Naive thymus-derived CD8-positive, alpha-beta T cell (primary cell): ENCODE measurements at places on chromosomes 7 and 10.

- peaks cover 52% of the 10 kb centered on the region for H3K27me3 ChIP-seq
- H3K27ac ChIP-seq: peak overlapping the region; percentile 26
- DNase-seq: peak; percentile 47
Observed at GRCh38 chr7:100965723-100966541, 3.4 kb upstream of the MUC12 start.

GRCh38 chr7:28055161-28055544, 125.4 kb downstream of the JAZF1 start:
- no peak overlapping the region for H3K27ac ChIP-seq
- no peak overlapping the region for H3K4me3 ChIP-seq
- peaks cover 9% of the 10 kb centered on the region for H3K36me3 ChIP-seq

DNA sequence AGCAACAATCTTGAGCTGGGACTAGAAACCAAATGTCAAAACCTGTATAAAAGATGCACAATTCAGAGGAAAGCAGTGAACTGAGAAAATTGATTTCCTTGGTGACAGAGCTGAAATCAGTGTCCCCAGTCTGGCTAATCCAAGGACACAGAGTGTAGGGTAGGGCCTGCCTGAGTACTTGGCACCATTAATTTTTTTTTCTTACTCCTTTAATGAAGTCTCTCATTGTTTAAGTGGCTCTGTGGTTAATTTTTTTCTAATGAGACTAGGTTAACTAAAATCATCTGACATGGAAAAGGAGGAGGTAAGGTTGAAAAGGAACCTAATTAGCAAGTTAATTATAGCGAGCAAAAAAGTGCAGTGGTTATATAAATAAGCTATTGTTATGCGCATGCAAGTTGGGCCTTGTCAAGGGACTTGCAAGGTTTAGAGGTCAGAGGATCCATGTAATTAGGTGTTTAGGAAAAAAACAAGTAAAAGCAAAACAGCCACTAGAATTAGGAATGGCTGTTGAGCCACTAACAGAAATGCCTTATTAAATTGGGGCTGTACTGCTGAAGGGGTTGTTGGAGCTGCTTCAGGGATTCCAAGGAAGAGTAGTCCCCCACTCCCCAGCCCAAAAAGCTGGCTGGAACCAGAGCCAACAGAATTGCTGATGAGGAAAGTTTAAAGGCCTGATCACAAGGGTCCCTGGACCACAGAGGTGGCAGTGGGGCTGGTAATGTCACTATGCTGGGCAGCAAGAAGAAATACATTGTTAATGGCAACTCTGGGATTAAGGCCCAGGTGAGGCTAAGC, 58.9 kb upstream of the STRIP2 start:
- H3K36me3 ChIP-seq: no peaks in the 10 kb centered on the region
- H3K4me3 ChIP-seq: no peak overlapping the region
- no peak overlapping the region for H3K27ac ChIP-seq
- H3K27me3 ChIP-seq: no peaks in the 10 kb centered on the region
- H3K4me1 ChIP-seq: peaks cover 10% of the 10 kb centered on the region
- DNase-seq: no peak

GRCh38 chr7:142508251-142508650, 241.0 kb upstream of the PRSS1 start:
- H3K27me3 ChIP-seq: no peaks in the 10 kb centered on the region
- H3K36me3 ChIP-seq: no peaks in the 10 kb centered on the region
- peak overlapping the region; percentile 42 for H3K4me3 ChIP-seq
- peak overlapping the region; percentile 77 for H3K27ac ChIP-seq

DNA sequence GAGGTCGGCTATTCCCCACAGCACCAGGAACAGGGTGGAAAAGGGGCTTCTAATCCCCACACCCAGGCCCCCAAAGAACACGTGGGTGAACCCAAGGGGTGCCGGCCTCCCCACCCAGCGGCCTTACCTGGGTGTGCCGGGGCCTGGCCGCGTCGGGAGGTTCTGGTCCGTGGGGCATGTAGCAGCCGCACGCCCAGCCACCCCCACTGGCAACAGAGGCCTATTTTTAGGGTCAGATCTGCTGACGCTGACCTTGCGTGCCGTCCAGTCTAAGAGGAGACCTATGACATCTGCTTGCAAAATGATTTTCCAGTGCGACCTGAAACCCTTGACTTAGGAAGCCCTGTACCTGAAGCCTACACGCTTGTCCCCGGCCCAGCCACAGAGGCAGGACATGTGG, 38.0 kb upstream of the SAMD8 start:
- peaks cover 8% of the 10 kb centered on the region for H3K4me1 ChIP-seq
- H3K27me3 ChIP-seq: no peaks in the 10 kb centered on the region
- H3K36me3 ChIP-seq: no peaks in the 10 kb centered on the region
- no peak for DNase-seq
- H3K4me3 ChIP-seq: no peak overlapping the region

DNA sequence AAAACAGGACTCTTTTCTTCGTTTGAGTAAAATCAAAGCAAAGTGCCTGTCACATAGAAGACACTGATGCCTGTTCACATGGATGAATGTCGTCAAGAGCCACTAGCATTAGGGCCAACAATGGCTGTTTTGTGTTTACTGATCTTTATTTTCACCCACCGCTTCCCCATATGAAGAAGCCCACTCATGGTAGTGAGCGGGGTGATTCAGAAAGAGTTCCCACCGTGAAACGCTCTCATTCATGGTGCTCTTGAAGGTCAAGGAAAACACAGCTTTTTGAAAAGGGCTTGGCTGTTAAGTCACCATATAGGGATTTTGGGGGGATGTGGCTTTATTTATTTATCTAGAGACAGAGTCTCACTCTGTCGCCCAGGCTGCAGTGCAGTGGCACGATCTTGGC, 12.5 kb downstream of the PROSER2 start:
- peaks cover 5% of the 10 kb centered on the region for H3K27me3 ChIP-seq
- DNase-seq: no peak
- H3K4me1 ChIP-seq: peaks cover 4% of the 10 kb centered on the region
- peaks cover 2% of the 10 kb centered on the region for H3K36me3 ChIP-seq
- H3K4me3 ChIP-seq: no peak overlapping the region
- H3K27ac ChIP-seq: no peak overlapping the region

DNA sequence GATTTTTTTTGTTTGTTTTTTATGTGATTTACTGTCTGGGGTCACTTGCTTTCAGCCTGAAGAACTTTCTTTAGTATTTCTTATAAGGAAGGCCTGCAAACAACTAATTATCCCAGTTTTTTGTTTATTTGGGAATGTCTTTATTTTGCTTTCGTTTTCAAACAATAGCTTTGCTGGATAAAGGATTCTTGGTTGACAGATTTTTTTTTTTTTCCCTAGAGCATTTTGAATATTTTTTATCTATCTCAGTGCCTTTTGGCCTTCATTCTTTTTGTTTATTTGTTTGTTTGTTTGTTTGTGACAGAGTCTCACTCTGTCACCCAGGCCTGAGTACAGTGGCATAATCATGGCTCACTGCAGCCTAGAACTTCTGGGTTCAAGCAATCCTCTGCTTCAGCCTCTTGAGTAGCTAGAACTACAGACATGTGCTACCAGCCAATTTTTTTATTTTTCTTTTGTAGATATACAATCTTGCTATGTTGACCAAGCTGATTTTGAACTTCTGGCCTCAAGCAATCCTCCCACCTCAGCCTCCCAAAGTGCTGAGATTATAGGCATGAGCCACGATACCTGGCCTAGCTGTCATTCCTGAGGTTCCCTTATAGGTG, 46.3 kb upstream of the FZD9 start:
- H3K27me3 ChIP-seq: no peaks in the 10 kb centered on the region
- H3K4me3 ChIP-seq: no peak overlapping the region
- H3K4me1 ChIP-seq: no peaks in the 10 kb centered on the region
- peaks cover 14% of the 10 kb centered on the region for H3K36me3 ChIP-seq

DNA sequence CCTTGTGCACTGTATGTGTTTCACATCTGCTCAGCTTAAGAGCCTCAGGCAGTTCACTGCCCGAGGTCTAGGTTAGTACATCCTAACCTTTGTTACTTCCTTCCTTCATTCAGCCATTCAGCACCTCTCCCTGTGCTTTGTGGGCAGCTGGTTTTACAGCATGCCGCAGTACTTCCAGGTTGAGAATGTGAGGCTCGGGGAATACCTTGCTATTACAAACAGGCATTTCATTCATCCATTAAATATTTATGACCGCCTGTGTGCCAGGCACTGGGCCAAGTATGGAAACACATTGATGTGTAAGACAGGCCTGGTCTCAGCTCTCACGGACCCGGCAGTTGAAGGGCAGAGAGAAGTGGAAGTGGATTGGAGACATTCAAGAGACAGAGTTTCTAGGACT, 82.4 kb downstream of the SHH start:
- H3K27ac ChIP-seq: peak overlapping the region; percentile 24
- H3K27me3 ChIP-seq: no peaks in the 10 kb centered on the region
- no peak for DNase-seq
- H3K4me3 ChIP-seq: no peak overlapping the region
- peaks cover 27% of the 10 kb centered on the region for H3K4me1 ChIP-seq

GRCh38 chr7:138565071-138565450, 105.0 kb downstream of the TRIM24 start:
- H3K4me1 ChIP-seq: no peaks in the 10 kb centered on the region
- no peaks in the 10 kb centered on the region for H3K27me3 ChIP-seq
- no peak overlapping the region for H3K27ac ChIP-seq
- peaks cover 50% of the 10 kb centered on the region for H3K36me3 ChIP-seq
- DNase-seq: no peak
